Inflammatory macrophage treated with lipopolysaccharide for 4 hours (primary cell): ENCODE measurements at places on chromosomes 3 and 15.

GRCh38 chr15:70726753-70727152, 36.6 kb downstream of the UACA start:
- no peak for DNase-seq

- no peak for DNase-seq
Measured at GRCh38 chr15:27418726-27419125, 447.7 kb downstream of the GABRG3 start.

DNA sequence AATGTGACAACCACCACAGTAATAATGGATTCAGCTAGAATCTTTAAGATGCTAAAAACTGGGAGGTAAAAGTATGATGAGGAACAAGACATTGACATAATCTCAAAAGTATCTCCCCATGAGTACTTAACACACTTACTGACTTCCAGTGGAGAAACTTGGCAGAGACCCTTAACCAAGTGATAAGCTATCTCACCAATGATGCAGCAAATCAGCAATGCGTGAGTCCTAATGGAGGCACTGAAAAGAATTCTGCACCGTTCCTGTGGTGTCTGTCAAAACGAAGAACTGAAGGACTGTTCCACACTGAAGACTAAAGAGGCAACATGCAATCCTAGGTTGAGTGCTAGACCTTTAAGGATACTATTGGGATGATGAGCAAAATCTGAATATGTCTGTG, 67.9 kb upstream of the OCA2 start:
- no peak for DNase-seq

DNA sequence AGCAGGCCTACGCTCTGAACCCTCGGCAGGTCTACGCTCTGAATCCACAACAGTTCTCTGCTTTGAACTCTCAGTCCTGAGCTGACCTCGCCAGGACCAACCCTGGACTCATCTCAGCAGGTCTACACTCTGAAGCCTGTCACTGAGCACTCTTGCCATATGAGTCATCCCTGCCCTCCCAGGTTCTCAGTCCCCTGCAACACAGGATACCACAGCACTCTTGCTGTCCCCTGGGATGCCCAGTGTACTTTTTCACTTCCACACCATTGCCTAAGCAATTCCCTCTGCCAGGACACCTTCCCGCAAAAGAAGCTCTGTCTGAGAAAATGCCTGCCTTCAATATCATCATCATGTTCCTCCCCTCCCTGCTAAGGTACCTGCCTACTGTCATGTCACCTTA, 42.0 kb downstream of the NUP210 start:
- no peak for DNase-seq

- DNase-seq, result no peak
Measured at GRCh38 chr3:52782412-52783210, 5.2 kb downstream of the ITIH1 start.

DNA sequence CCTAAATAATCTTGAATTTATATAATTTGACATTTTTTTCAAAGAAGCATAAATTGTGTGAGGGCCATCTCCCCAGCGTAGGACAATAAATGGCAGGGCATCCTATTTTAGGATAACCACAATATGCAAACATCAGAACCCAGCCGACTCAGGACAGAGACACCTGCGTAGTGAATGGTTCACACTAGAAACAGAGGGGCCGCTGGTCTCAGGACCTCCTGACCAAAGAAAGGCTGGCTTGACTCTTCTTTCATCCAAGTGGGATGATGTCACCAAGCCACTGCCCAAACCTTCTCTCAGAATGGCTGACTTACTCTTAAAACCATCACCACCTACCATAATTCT, 162.1 kb downstream of the FOXP1 start:
- no peak for DNase-seq

- DNase-seq, result peak; percentile 92
Measured at GRCh38 chr15:32705446-32705845, 12.4 kb upstream of the GREM1 start.

GRCh38 chr3:117439812-117440211, 730.2 kb downstream of the TUSC7 start:
- peak; percentile 72 for DNase-seq

- DNase-seq, result no peak
Measured at GRCh38 chr3:104437131-104437750, 929.5 kb upstream of the ALCAM start.

- DNase-seq, result no peak
Measured at GRCh38 chr3:55885721-55886120, 398.6 kb upstream of the WNT5A start.

GRCh38 chr15:69652293-69652692, 199.7 kb downstream of the RPLP1 start:
- no peak for DNase-seq

DNA sequence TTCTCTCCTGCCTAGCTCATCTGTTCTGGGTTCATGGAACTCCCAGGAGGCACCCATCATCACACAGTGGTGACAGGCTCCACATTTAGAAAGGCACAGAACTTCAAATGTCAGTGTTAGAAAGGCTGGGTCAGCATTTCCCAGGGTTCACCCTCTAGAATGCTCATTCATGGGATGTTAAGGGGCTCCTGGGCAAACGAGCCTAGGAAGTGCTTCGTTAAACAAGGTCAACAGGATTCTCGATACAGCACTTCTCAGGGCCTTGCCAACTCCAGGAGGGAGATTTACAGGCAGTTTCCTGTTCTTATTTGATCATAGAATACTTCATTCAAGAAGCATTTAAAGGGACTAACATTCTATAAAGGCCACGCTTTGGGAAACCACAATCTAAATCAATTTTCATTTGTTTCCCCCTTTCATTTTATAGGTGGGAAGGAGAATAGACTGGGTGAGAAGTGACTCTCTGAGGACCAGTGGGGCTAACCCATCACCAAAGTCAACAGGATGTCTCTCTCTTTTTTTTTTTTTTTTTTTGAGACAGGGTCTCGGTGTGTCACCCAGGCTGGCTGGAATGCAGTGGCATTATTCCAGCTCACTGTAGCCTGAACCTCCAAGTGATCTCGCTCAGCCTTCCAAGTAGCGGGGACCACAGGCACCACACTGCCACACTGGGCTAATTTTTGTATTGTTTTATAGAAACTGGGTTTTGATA, 14.3 kb downstream of the IGDCC4 start:
- no peak for DNase-seq

DNA sequence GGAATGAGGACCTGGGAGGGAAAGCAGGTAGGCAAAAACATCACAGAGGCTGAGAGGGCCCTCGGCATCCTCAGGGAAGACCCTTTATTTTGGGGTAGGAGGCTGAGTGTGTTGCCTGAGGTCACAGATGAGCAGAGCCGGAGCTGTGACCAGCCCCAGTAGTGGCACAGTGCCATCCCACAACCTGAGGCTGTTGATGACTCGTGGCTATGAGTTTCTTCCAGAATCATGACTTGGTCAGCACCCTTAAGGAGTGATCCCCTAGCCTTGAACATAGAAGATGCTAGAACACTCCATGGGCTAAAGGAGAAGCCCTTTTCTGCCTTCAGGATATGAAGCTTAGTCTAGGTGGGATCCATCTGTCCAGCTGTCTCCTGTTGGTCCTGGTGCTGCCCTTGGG, 19.5 kb upstream of the CXCR6 start:
- DNase-seq, result no peak

- DNase-seq, result no peak
Measured at GRCh38 chr3:48187301-48187578, 977 bp downstream of the CDC25A start.
